ENCODE measurements at places on chromosomes 12 and 14. TPM values are rescaled to one million over a fixed set of nuclear protein-coding genes. Genes with fewer than 3 reads are reported as not detected.

The KRT82 gene
- not detected for total RNA-seq

The BATF gene
- 0.26 TPM for total RNA-seq

The GALNT8 gene
- total RNA-seq = not detected

The DNAJC22 gene
- 2.1 TPM for total RNA-seq

The PTPRQ gene
- total RNA-seq = 0.86 TPM

The CACNA1C gene
- total RNA-seq = 10.0 TPM

The LIN7A gene
- total RNA-seq = 4.1 TPM

The TMEM30B gene
- total RNA-seq = 0.86 TPM

The MYO1A gene
- total RNA-seq = 0.53 TPM

The HOXC4 gene
- 1.2 TPM for total RNA-seq

The KRT77 gene
- not detected for total RNA-seq

The POTEG gene
- total RNA-seq = not detected

The SYNJ2BP gene
- total RNA-seq = 29.1 TPM

The MAP1LC3B2 gene
- total RNA-seq = 0.52 TPM

The NTF3 gene
- 3.1 TPM for total RNA-seq

The SLCO1B3 gene
- total RNA-seq = not detected

The RIC8B gene
- 18.7 TPM for total RNA-seq

The GSC gene
- total RNA-seq = not detected

The GARIN6 gene
- not detected for total RNA-seq

The CDC42BPB gene
- total RNA-seq = 138 TPM

The POTEM gene
- not detected for total RNA-seq

The CGRRF1 gene
- 8.8 TPM for total RNA-seq

The TRHDE gene
- total RNA-seq = 1.6 TPM

The TMEM253 gene
- total RNA-seq = not detected

The ACVR1B gene
- total RNA-seq = 18.4 TPM

The VPS33A gene
- 18.3 TPM for total RNA-seq

The KSR2 gene
- total RNA-seq = under 0.01 TPM
